ENCODE measurements at places on chromosomes 2 and 18.

DNA sequence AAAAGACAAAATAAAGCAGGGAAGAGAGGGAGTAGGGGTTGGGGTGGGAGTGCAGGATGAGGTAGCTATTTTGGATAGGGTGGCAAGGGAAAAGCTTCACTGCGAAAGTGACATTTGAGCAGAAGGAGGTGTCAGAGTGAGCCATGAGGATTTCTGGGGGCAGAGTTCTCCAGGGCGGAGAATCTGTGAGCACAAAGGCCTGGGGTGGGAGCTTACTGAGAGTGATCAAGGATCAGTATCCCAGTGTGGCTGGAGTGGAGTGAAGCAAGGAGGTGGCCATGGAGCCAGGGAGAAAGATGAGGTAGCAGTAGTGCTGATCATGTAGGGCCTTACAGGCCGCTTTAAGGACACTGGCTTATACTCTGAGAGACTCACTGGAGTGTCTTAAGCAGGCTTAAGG lies 210.9 kb upstream of the FOSL2 start:
- DNase-seq: no peak

GRCh38 chr18:12393998-12394397 lies 13.7 kb upstream of the PRELID3A start:
- DNase-seq: no peak

DNA sequence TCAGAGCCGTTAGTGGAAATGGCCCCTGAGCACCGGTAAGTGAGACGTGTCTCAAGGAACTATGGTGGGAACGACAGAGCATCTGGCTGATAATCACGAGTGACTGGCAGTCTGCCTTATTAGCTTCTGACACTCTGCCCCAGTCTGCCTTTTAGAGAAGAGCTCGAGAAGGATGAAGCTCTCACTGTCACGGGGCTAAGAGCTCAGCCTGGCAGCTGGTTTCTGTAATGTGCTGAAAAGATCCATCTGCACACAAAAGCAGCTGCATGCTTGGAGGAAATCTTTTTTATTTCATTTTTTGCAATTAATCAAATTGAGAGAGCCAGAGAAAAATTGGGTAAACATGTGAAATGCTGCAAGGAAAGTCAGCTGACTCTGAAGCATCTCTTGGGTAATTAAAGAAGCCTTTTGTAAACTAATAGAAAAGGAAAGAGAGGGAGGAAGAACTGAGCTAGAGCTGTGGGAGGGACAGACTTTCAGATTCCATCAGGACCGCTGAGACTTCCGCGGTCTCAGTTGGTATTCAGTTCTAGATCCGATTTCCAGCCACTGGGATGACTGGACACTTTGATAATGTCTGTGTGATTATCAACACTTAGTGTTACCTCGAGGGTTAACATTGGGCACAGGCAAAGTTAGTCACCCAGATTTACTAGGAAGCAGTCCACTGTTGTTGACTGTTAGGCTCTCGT lies 24.4 kb downstream of the MBP start:
- DNase-seq: peak; percentile 90

DNA sequence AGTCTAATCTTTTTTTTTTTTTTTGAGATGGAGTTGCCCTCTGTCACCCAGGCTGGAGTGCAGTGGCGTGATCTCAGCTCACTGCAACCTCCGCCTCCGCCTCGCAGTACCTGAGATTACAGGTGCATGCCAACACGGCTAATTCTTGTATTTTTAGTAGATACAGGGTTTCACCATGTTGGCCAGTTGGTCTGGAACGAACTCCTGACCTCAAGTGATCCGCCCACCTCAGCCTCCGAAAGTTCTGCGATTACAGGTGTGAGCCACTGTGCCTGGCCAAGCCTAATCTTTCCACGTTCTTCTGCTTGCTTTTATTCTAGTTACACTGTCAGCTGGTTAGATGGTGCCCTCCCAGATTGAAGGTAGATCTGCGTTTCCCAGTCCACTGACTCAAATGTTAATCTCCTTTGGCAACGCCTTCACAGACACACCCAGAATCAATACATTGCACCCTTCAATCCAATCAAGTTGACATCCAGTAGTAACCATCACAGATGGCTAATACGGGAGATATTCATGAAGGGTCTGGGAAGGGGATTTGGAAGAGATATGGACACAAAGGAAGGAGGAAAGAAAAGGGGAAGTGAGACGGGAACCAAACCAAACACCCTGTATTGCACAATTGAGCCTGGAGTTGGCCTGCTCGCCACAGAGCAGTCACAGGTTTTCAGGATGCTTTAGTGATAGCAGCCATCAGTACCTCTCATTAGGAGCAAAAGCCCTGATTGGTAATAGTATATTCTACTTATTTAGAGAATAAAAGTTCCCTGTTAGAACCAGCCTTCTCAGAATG lies 229.8 kb downstream of the PIK3C3 start:
- no peak for DNase-seq

- no peak for DNase-seq
Observed at GRCh38 chr2:58764338-58765104, 523.4 kb upstream of the FANCL start.

DNA sequence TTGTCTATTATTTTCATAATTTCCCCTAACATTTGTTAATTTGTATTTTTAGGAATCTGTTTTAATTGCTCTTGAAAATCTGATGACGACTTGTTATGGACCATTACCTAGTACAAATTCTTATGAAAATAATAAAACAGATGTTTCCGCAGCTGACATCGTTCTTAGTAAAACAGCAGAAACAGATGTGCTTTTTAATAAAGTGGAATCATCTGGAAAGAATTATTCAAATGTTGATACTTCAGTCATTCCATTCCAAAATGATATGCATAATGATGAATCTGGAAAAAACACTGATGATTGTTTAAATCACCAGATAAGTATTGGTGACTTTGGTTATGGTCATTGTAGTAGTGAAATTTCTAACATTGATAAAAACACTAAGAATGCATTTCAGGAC lies 69.9 kb downstream of the PMS1 start:
- no peak for DNase-seq

DNA sequence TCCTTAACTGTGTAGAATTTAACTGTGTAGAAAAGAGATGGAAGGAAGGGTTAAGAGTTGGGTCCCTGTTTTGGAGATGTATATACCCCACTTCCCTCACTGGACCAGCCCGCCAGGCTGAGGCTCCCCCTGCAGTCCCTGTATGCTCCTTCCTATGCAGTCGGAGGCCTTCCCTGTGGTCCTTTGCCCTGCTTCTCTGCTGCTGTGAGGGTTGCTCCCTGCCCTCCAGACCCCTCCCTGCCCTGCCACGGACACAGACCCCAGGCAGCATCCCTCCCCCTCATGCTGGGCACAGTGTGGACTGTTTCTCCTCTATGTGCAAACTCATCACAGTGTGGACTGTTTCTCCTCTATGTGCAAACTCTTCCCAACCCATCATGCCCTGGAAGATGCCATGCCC lies 88.7 kb downstream of the TGOLN2 start:
- DNase-seq: no peak

DNA sequence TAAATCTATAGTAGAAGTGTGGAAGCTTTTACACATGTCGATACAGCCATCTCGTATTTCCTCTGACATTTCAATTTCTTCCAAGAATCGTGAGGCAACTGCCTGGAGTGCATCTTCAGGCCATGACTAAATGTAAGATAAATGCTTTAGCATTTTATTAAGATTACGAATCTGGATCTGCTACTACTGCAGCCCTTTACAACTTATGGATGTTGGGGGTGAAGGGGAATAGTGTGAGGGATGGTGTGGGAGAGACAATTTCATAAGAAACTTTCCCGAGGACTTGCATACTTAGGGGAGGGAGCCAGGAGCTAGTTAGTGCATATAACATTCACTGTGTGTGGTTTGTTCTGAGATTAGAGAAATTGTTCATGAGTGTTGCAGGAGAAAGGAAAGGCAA lies 204.8 kb downstream of the SLC39A10 start:
- DNase-seq: peak; percentile 45

GRCh38 chr2:57407772-57408201 lies 638.8 kb upstream of the VRK2 start:
- DNase-seq: no peak

GRCh38 chr2:19993731-19994130 lies 3.8 kb upstream of the WDR35 start:
- no peak for DNase-seq

- DNase-seq: peak; percentile 29
Observed at GRCh38 chr18:76604935-76605240, 109.8 kb upstream of the ZNF516 start.

GRCh38 chr2:225072444-225072843 lies 30.2 kb upstream of the DOCK10 start:
- DNase-seq: no peak

- DNase-seq: no peak
Observed at GRCh38 chr18:38575023-38575422, 1009.4 kb upstream of the CELF4 start.

- no peak for DNase-seq
Observed at GRCh38 chr18:69599377-69599776, 198.7 kb downstream of the DOK6 start.

DNA sequence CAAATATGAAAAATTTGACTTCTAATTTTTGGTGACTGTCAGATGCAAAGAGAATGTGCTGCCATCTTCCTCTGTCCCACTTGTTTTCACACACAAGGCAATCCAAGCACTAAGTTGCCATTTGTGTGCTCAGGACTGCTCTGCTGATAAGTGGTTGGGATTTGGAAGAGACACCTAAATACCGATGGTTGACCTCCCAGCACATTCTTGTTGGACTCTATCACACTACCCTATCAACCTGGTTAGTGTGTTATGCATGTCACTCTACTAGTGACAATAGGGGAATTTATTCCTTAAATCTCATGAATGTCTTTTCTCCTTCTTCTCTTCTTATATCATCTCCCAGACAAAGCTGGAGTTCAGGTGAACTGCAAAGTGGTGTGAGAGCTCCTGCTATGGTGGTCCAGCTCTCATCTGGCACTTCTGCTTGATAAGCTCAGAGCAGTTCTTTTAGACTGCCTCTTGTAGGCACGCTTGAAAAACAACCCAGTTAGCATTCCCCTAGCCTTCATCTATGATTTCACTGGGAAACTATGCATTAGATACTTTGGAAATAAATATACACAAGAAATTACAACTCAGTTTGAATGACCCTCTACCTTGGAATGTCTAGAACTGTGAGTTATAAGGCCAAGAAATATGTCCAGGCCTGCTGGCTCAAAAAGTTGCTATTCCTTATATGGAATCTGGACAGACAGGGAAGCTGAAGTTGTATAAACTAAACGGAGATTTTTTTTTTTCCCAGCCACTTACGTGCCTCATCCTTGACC lies 404.8 kb downstream of the MEIS1 start:
- DNase-seq: peak; percentile 84

GRCh38 chr18:12065397-12065796 lies 28.2 kb upstream of the ANKRD62 start:
- no peak for DNase-seq

DNA sequence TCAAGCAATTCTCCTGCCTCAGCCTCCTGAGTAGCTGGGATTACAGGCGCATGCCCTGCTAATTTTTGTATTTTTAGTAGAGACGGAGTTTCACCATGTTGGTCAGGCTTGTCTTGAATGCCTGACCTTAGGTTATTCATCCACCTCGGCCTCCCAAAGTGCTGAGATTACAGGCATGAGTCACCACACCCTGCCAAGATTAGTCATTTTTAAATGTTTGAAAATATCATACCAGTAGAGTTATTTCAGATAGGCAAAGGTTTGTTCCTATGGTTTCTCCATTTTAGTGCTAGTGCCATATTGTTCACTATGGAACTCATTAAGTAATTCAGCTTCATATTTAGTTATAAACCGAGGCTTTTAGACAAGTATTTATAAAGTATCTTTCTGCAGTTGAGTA lies 52.3 kb downstream of the HIBCH start:
- DNase-seq: peak; percentile 18

DNA sequence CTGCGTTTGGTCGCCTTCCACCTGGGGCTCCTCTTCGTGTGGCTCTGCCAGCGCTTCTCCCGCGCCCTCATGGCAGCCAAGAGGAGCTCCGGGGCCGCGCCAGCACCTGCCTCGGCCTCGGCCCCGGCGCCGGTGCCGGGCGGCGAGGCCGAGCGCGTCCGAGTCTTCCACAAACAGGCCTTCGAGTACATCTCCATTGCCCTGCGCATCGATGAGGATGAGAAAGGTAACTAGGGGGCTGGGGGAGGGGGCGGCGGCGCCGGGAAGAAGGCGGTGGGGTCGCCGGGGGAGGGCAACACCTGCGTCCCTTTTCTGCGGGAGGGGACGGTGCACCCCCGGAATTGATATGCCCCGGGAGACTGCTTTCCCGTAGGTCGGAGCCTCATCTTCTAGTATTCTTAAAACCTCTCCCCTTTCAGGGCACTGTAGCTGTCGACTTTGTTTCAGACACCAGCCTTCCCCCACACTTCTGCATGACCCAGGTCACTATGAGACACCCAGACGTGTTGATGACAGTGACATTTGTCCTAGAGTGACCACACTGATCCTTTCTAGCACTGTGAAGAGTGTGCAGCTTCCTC lies 755 bp downstream of the SPAST start:
- DNase-seq: peak; percentile 29

- DNase-seq: no peak
Observed at GRCh38 chr2:136871424-136871823, 106.1 kb downstream of the THSD7B start.

GRCh38 chr2:235698028-235698427 lies 204.2 kb downstream of the AGAP1 start:
- no peak for DNase-seq

DNA sequence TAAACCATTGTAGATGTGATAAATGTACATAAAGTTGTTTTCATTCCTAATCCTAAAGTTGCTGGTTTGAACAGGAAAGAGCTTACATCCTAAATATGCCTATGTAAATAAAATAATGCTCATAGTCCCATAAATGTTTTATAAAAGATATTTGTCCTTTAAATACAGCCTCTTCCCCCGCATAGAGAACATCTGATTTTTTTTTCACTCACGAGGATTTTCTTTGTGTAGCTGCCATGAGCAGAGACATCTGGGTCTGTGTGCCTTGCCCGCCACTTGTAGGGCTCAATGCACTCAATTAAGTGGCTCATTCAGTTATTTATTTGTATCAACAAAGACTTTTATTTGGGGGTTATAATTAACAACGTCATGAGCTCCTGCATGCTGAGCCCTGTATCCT lies 72.8 kb downstream of the SOWAHC start:
- DNase-seq: no peak

DNA sequence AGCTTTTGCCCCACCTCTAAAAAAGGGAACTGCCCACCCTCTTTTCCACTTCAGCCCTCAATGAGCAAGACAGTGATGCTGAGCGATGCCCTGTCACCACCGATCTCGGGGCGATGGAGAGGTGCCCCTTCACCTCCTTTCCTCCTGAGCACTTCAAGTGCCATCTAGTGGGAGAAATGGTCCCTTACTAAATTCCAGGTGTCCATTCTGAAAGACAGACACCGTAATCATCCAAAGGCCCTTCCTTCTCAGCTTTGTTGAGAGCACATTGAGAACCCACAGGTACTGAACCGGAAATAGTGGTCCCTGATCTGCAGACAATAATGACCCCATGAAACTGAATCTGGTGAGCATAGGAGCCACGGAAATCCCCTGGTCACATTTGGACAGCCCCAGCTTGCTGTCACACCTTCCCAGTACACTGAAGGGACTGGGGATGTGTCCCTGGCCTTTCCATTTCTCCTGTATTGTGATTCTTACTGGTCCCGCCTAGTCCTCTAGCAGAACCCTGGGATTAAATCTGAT lies 38.5 kb downstream of the KCTD18 start:
- DNase-seq: peak; percentile 28

GRCh38 chr2:215705771-215706361 lies 270.0 kb upstream of the FN1 start:
- no peak for DNase-seq
